T-helper 9 cell (primary cell): ENCODE measurements at places on chromosomes 1 and 21.
A peak's percentile ranks its signal among the peaks of the same experiment; 100 is the strongest.

DNA sequence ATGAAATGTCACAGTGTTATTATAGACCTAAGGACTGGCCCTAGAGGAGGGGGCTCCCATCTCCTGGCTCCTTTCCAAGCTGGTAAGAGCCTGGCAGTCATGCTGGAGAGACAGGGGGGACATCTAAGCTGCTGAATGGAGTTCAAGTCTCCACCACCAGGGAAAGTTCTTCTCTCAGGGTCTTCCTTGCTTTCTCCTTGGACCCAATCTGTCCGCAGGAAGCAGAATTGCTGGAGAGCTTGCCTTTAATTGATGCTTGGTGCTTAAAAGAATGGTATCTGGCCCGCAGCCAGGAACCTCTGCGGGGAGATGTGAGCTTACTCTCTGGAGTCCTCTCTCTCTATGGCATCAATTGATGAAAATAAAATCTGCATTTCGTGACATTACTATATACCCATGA, 25.1 kb downstream of the IRF2BP2 start:
- DNase-seq, result no peak

- no peak for DNase-seq
Measured at GRCh38 chr1:229696385-229696784, 70.3 kb downstream of the URB2 start.

- DNase-seq, result no peak
Measured at GRCh38 chr1:204142032-204142974, 9.5 kb downstream of the ETNK2 start.

- no peak for DNase-seq
Measured at GRCh38 chr1:82721702-82722101, 921.0 kb downstream of the ADGRL2 start.

DNA sequence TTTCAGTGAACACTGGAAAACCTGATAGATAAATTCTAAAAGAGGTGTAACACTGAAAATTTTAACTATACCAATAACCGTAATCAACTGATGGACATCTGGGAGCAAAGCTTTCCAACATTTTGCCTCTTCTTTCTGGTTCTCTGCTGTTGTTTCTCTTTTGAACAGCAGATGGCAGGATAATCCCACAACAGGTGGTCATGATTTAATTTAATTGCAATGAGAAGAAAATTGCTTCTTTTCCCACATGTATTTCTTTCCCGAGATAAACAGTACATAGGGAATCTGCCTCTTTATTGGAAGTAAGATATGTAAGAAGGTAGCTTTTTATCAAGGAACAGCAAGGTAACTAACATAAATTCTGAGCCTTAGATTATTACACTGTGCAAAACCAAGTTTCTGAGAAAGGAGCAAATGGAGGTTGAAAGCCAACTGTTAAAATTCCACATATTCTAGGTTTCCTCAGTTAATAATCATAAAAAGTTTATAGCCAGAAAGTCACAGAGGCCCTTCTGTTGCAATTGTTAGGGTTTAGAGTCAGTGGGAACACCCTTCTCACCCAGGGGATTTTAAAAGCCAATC, 72.9 kb downstream of the RPS6KA1 start:
- DNase-seq, result peak; percentile 9

DNA sequence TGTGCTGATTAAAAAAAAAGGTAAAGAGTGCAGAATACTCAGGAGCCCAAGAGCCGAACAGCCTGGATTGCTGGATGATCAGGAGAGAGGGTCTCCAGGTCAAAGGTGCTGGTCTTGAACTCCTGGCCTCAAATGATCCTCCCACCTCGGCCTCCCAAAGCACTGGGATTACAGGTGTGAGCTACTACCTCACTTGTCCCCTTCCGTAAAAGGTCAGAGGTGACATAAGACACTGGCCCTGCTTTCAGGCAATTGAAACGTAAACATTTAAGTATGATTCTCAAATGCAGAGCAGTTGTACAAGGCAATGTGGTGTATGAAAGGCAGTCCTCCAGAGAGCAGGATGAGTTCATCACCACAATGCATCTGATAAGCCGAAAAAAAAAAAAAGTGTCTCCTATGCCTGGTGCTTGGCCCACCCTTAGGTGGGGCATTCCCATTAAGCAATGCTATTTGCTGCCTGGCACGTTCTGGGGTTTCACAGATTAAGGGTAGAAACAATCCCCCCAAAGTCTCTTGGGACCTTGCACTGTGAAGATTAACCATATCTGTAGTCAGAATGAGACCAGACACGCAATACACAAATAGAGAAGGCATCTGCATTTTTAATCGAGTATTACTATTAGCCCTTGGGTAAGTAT, 47.7 kb downstream of the PARP1 start:
- no peak for DNase-seq

DNA sequence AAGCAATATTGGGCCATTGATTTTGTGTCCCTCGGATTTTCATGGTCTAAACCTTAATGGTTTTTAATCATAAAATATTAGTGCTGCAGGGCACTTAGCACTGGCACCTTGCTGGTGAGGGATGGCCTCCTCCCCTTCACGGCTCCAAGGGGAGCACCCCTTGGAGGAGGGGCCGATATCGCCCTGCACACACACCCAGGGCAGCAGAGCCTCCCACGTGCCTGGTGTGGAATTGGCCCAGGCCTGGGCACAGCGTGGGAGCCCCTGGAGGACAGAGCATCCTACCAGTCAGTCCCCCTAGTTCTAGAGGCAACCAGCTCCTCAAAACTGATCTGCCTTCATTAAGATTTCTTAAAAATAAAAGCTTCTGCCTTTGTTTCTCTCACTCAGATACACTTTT, 90.7 kb upstream of the CSF3R start:
- no peak for DNase-seq

DNA sequence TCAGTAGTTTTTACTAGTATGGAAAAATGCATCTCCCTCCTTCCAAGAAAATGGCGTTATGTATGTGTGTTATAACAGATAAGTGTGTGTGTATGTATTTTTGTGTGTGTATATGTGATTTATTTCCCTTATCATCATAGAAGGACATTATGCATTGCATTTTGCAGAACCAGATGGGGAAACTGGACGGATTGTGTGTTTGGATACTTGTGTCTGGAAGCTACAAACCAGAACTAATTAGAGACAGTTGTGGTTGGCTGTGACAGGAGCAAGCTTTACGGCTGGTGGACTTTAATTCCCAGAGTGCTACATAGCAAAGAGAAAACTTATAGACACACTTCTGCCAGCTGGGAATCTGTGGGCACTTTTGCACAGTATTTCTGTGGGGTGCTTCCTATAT, 162.5 kb downstream of the RWDD3 start:
- no peak for DNase-seq

DNA sequence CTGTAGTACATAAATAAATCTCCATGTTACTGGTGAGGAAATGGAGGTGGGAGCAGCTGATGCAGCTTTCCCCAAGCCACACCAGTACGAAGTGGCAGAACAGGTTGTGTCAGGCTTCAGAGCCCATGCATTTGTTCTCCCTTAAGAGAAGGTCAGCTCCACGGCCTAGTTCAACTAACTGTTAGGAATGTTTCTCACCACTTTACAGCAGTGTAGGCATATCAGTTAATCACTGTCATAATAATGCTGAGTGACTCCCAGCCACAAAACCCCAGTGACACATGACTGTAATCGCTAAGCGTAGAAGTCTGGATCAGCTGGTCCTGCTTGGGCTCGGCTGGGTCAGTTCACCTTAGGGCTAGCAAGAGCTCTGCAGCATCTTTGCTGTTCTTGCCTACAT, 90.4 kb downstream of the VPS26C start:
- no peak for DNase-seq

DNA sequence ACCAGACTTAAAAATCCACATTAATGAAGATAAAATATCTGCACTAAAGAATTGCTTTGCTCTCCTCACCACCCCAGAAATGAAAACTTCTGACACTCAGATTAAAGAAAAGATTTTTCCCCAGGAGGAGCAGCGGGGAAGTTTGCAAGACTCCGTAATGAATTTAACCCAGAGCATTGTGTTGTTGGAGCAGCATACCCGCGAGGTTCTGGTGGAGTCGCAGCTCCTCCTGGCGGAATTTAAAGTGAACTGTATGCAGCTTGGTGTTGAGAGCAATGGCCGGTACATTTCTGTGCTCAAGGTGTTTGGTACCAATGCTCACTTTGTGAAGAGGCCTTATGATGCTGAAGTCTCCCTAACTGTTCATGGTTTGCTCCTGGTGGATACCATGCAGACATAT, 46.4 kb downstream of the VPS13D start:
- peak; percentile 6 for DNase-seq

DNA sequence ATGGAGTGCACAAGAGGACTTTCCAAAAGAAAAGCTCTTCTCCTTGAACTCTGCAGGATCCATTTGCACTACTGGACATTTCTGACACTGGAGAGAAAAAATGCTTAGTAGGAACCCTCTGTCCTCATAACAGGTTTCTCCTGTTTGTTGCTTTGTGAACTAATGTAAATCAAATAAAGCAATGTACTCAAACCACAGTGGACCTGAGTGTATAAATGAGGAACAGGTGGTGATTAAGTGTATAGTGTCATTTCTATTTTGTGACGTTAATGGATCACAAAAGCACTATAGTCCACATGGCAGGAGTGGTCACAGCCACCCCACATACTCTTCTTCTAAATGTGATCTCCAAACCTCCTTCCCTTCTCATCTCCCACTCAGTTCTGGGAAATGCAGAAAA, 268.4 kb upstream of the DUSP10 start:
- no peak for DNase-seq

- DNase-seq, result no peak
Measured at GRCh38 chr1:228462560-228462959, 24.6 kb upstream of the RNF187 start.

- DNase-seq, result no peak
Measured at GRCh38 chr1:77888081-77888780, at the start of gene NEXN. NEXN (plus strand) TSS chr1:77888624; CDS start chr1:77916107, 27,483 bp downstream.

DNA sequence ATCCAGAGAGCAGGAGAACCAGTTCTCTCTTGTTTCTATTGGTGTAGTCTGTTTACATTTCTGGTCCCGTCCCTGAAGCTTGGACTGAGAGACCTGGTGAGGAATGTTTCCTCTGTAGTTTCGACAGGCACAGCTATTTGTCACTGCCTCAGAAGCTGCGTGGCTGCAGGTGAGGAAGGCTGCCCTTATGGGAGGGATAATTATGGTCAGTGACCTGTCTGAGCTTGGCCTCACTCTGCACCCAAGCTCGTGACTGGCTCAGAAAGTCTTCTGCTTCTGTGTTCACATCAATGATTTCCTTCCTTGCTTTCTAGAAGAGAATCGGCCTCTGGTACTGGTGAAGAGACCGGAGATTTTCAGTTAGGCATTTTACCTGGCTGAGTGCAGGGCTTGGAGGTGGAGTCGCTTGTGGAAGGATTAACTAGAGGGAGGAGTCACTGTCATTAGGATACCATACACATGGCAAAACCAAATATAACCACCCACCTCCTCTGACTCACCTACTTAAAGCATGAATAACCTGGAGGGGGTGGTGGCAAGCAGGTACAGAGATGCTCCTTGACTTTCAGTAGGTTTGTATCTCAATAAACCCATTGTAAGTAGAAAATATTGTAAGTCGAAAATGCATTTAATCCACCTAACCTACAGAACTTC, 19.9 kb upstream of the WDR26 start:
- DNase-seq, result no peak

- no peak for DNase-seq
Measured at GRCh38 chr1:205396967-205397616, 24.8 kb downstream of the LEMD1 start.

DNA sequence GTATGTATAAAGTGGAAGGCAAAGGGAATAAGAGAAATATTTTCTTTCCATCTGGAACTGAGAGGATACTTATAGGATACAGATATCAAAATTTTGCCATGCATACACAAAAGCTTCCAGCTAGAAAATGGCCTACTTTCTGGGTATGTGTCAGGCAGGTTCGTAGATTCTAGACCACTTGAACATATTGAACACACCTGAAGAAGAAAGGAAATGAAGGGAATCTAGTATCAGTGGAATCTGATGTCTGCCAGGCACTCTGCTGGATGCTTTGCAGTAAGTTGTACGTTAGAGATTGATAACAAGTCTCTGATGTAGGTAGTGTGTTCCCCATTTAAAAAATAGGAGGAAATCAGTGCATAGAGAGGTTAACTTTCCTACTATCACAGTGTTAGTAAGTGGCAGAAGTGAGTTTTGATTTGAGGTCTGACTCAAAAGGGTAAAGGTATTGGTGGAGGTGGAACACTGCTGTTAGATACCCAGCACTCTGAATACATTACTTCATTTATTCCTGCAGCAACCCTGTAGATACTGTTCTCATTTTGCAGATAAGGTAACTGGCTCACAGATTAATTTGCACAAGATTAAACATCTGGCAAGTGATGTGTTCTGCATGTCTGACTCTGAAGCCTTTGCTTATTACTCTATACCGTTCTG, 3.0 kb downstream of the CAMSAP2 start:
- no peak for DNase-seq

GRCh38 chr1:37259019-37259418, 215.4 kb upstream of the ZC3H12A start:
- no peak for DNase-seq

DNA sequence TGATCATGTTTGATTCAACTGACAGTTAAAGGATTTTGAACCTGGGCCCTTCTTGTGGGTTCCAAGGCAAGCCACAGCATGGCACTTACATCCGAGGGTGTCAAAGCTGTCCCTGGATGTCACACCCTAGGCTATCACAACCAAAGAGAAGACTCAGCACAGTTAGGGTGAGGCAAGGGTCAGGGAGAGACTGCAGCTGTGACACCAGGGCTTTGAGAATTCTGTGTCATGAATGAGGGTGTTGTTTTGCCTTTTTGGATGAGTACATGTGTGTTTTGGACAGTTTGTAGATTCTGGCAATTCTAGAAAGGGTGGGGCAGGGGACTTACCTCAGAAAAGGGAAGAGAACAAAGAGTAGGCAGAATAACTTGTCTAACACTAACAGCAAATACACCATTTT, 37.8 kb upstream of the ZNF326 start:
- no peak for DNase-seq
